ENCODE measurements at places on chromosomes 12 and 14.
A peak's percentile ranks its signal among the peaks of the same experiment; 100 is the strongest.

DNA sequence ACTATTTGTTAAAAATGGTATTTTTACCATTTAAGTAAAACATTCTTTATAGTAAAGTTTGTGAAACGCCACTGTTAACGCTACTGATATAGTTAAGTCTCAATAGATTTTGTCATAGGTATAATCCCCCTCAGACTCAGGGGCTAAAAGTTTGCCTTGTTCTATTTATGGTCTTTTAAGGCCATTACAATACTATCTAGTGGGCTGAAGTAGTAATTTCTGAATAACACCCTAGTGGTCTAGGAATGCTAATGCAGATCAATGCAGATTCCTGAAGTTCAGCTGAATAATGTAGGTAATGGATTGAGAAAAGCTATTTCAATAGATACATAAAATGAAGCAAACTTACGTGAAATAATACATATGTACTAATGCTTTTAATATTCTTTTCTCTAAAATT, 989.3 kb upstream of the NOVA1 start:
- no peak for DNase-seq

- DNase-seq, result no peak
These were observed 163.1 kb upstream of the TMPO start for GRCh38 chr12:98352218-98352811.

DNA sequence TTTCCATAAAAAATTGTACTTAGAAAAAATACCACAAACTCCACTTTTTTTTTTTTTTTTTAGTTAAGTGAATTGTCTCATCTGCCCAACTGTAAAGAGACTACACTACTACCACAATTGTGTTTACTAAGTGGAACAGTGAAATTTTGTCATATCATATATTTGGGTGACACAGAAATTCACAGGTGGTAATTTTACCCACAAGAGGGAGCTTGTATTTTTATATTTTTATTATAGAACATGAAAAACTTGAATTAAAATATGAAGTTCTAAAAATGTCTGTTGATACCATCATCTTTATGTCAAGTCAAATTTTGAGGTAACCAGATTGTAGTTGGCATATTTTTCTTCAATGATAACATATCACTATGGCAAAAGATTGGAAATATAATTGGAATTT, 329.4 kb upstream of the SOX5 start:
- no peak for DNase-seq

- no peak for DNase-seq
These were observed 102.7 kb upstream of the FKBP4 start for GRCh38 chr12:2692080-2692479.

- no peak for DNase-seq
These were observed 33.7 kb downstream of the FAM186A start for GRCh38 chr12:50362671-50363070.

- no peak for DNase-seq
These were observed 3.0 kb upstream of the CLEC2B start for GRCh38 chr12:9872162-9872561.

DNA sequence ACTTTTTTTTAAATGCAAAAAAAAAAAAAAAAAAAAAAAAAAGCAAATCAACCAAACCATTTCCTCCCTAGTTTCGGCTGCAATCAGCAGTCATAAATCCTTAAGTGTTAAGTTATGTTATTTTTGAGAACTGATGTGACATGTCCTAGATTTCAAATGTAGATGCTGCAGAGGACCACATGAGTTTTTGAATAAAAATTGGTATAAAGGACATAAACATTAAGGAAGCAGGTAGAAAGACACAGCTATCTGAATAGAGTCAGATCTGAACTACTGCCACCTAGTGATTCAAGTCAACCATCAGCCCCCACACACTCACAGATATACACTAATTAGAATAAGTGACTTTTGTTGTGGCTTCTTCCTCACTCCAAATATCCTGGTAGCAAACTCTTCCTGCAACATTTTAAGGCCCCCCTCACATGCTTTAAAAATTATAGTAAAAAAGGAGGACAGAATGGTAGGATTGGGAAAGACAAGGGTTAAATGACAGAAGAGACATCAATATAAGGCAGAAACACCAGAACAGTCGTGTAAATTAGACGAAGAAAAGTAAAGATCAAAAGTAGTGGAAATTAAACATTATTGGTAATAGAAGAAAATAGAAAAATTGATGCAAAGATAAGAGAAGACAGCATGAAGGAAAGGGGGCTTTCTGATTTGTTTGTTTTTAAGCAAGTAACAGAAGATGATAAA, 394.5 kb upstream of the ATP2B1 start:
- peak; percentile 39 for DNase-seq

DNA sequence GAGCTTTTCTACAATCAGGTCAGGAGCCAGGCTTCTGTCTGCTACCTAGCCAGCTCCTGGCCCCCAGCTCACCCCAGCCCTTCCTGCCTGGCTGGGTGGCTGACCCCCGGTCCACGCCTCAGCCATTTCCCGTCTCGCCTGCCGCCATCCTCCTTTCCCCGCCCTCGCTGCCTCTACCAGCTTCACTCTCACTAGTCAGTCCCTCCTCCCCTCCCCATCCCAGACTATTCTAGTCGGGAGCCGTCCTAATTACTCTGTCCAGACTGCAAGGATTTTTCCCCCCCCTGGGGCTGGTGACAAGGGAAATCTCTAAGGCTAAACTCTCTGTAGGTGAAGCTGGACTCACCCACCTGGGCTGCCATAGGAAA, 825 bp downstream of the DHH start:
- no peak for DNase-seq

DNA sequence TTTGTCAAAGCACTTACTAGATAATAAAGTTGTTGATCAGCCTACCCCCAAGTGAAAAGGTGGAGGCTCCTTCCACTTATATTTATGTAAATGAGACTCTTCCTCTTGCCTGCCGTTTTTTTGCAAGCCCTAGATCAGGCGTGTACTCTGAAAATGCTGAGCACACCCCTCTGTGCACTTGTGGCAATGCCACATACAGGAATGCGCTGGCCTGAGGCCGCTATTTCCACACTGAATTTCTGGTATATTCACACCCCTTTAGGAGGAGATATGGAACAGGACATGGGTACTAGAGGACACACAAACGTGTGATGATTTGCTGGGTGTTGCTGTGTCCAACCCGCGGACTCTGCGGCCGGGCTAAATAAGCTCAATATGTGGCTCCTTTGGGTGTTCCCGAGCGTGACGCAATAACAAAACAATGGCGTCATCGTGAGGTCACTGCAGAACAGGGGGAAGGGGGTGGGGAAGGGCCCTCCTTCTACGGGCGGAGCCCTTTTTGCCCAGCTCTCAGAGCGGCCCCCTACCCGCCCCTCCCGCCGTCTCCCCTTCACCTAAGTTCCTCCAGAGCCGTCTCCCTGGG, 554 bp upstream of the TSPAN31 start:
- peak; percentile 59 for DNase-seq
